ENCODE measurements at places on chromosomes 5 and 9. TPM values are rescaled to one million over a fixed set of nuclear protein-coding genes. Genes with fewer than 3 reads are reported as not detected.

GRCh38 chr9:18061332-18061731, 412.6 kb upstream of the ADAMTSL1 start:
- no peak overlapping the region for H3K4me3 ChIP-seq
- no peak overlapping the region for H3K27ac ChIP-seq
- no peaks in the 10 kb centered on the region for H3K27me3 ChIP-seq
- no peaks in the 10 kb centered on the region for H3K36me3 ChIP-seq
- DNase-seq = no peak
- no peaks in the 10 kb centered on the region for H3K4me1 ChIP-seq

GRCh38 chr9:33721674-33722358, 73.5 kb upstream of the PRSS3 start:
- H3K27me3 ChIP-seq = peaks cover 5% of the 10 kb centered on the region
- no peak overlapping the region for H3K4me3 ChIP-seq
- no peaks in the 10 kb centered on the region for H3K4me1 ChIP-seq
- no peak overlapping the region for H3K27ac ChIP-seq

DNA sequence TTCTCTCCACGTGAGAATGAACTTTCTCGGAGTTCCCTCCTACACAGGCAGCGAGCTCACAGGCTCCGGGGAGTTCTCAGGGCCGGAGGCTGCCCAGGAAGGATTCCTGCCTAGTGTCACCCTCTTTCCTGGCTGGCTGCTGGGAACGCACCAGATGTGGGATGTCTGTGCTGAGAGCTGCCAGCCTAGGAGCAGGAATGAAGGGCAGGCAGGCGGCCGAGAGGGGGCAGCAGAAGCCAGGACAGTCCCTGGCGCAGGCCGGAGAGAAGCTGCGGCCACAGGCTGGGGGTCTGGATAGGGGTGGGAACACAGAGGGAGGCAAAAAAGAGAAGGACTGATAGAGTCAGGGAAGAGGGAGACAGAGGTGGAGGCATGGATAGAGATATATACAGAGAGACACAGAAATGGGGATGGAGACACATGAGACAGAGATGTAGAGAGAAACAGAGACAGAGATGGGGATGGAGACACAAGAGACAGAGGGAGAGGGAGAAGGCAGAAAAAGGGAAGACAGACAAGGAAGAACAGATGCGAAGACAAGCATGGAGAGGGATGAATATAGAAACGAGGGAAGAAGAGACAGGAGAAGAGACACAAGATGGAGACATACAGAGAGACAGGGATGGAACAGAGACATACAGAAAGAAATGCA, 25.3 kb upstream of the ENHO start:
- no peaks in the 10 kb centered on the region for H3K4me1 ChIP-seq
- H3K36me3 ChIP-seq = no peaks in the 10 kb centered on the region
- H3K27ac ChIP-seq = no peak overlapping the region
- H3K4me3 ChIP-seq = no peak overlapping the region
- peaks cover 15% of the 10 kb centered on the region for H3K27me3 ChIP-seq

The KIF4B gene
- total RNA-seq = 0.11 TPM

DNA sequence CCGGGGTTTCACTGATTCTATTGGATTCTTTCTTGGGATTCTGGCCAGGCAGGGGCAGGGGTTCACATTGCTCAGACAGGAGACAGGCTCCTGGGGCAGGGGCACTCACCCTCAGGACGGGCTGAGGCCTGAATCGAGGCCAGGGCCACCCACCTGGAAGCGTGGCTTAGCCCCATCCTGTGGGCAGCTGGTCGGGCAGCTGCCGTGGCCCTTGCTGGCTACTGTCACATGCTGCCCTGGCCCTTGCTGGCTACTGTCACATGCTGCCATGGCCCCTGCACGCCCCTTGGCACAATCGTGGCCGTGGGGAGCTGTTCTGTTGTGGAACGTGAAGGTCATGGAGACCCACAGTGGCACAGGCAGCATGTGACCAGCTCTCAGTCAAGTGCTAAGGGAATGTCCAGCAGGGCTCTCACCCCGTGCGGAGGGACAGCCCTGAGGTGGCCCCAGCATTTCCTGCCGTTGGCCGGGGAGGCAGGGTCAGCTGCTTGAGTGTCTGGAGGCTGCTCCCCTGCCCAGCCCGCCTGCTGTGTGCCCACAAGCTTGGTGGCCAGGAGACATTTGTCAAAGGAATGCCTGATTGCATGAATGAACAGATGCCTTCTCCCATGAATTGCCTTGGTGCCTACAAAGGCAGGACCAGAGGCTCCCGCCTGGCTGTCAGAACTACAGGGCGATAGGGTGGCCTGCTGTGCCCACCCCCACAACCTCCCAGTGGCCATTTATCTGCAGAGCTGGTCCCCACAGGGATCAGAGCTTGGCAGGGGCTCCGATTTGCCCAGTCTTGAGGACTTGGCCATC, 16.9 kb upstream of the TMEM250 start:
- H3K27ac ChIP-seq = no peak overlapping the region
- no peaks in the 10 kb centered on the region for H3K4me1 ChIP-seq
- no peaks in the 10 kb centered on the region for H3K36me3 ChIP-seq
- H3K4me3 ChIP-seq = no peak overlapping the region
- H3K27me3 ChIP-seq = peaks cover 25% of the 10 kb centered on the region

DNA sequence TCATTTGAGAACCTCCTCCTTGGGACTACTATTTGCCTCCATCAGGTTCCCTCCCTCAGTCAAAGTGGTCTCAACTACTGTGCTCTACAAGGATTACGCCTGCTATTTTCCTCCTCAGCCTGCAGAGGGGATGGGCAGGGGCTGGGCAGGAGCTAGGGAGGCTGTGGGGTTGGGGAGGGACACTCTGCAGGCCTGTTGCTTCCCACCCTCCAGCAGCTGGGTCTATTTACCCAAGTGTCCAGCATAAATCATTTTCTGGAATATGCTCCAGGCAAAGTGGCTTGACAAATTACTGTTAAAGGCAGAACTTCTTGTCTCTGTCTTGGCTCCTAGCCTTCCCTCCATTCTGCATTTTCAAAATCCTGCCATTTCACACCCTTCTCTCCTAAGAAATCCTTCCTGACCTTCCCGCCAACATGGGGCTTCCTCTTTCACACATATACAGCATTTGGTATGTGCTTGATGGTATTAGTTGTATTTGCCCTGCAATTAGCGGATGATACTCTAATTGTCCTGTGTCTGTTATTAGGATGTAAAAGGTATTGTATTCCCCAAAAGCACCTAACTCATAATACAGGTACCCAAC, 106.7 kb downstream of the EFNA5 start:
- no peak for DNase-seq
- no peaks in the 10 kb centered on the region for H3K4me1 ChIP-seq
- H3K36me3 ChIP-seq = no peaks in the 10 kb centered on the region
- no peak overlapping the region for H3K27ac ChIP-seq

- no peak overlapping the region for H3K4me3 ChIP-seq
- H3K27ac ChIP-seq = no peak overlapping the region
- H3K27me3 ChIP-seq = no peaks in the 10 kb centered on the region
- H3K4me1 ChIP-seq = peaks cover 7% of the 10 kb centered on the region
These were observed 147.8 kb downstream of the RXRA start for GRCh38 chr9:134474055-134474370.

The PCDHB16 gene
- not detected for total RNA-seq

GRCh38 chr5:109853377-109853776, 163.7 kb downstream of the MAN2A1 start:
- no peaks in the 10 kb centered on the region for H3K27me3 ChIP-seq
- no peak overlapping the region for H3K4me3 ChIP-seq
- peaks cover 85% of the 10 kb centered on the region for H3K4me1 ChIP-seq

DNA sequence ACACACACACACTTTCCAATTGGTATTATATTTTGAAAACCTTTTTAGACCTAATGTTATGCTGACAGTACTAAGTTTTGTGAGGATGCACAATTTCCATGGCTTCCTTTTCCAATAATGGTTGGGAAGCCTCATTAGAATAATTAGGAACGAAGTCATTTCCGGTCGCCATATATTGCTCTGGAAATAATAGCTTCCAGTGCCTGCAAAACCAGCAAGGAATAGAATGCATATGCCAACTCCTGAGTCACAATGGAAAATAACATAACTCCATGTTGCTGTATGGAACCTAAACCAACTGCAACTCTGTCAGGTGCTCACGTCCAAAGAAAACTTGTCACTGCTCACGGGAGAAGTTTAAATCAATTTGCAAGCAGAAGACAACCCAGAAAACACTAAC, 222.0 kb downstream of the EBF1 start:
- H3K27ac ChIP-seq = no peak overlapping the region
- no peak for DNase-seq
- no peak overlapping the region for H3K4me3 ChIP-seq
- peaks cover 32% of the 10 kb centered on the region for H3K4me1 ChIP-seq
- no peaks in the 10 kb centered on the region for H3K36me3 ChIP-seq

GRCh38 chr5:154087260-154087659, 48.5 kb downstream of the MFAP3 start:
- DNase-seq = no peak
- H3K4me1 ChIP-seq = no peaks in the 10 kb centered on the region
- peaks cover 7% of the 10 kb centered on the region for H3K27me3 ChIP-seq
- H3K27ac ChIP-seq = no peak overlapping the region
- no peaks in the 10 kb centered on the region for H3K36me3 ChIP-seq

The OTP gene
- not detected for total RNA-seq
